ENCODE measurements at places on chromosomes 16 and 17. TPM values are rescaled to one million over a fixed set of nuclear protein-coding genes. Genes with fewer than 3 reads are reported as not detected.

The TMEM92 gene
- total RNA-seq, result 26.9 TPM

The C17orf50 gene
- 0.24 TPM for total RNA-seq

The KRT14 gene
- 0.20 TPM for total RNA-seq

The SLC47A2 gene
- total RNA-seq, result 0.10 TPM

The SLC25A39 gene
- 189 TPM for total RNA-seq

The CFAP97D1 gene
- total RNA-seq, result not detected

The C16orf89 gene
- not detected for total RNA-seq

The MYCBPAP gene
- 0.45 TPM for total RNA-seq

The TLCD2 gene
- 1.5 TPM for total RNA-seq

The DPEP2NB gene
- not detected for total RNA-seq

The MAF gene
- 0.72 TPM for total RNA-seq

The NPIPA2 gene
- 1.4 TPM for total RNA-seq

The FBXL20 gene
- 9.9 TPM for total RNA-seq

The CTRB2 gene
- not detected for total RNA-seq

The TP53TG3C gene
- 0.17 TPM for total RNA-seq

The FADS6 gene
- not detected for total RNA-seq

The DHX58 gene
- total RNA-seq, result 0.32 TPM

The HIGD1B gene
- total RNA-seq, result not detected

The HOXB4 gene
- 0.08 TPM for total RNA-seq

The MED9 gene
- 18.2 TPM for total RNA-seq

The REXO5 gene
- 3.9 TPM for total RNA-seq

The RNF43 gene
- 0.36 TPM for total RNA-seq

The MYL4 gene
- 0.16 TPM for total RNA-seq

The UTS2R gene
- total RNA-seq, result not detected

The SHISA6 gene
- not detected for total RNA-seq

The SULT1A2 gene
- total RNA-seq, result 0.09 TPM

The MT1E gene
- total RNA-seq, result not detected

The STH gene
- total RNA-seq, result not detected

The AATK gene
- 0.42 TPM for total RNA-seq

The ABCA8 gene
- total RNA-seq, result 0.21 TPM

The ALDH3A1 gene
- total RNA-seq, result 843 TPM

The CTF1 gene
- total RNA-seq, result 0.24 TPM

The DNAH9 gene
- total RNA-seq, result not detected

The MT4 gene
- not detected for total RNA-seq

The BCKDK gene
- total RNA-seq, result 42.1 TPM

The ALOX12B gene
- total RNA-seq, result 2.1 TPM

Data from A549 treated with DMSO at 1 μM for 4 hours (cell line).